ENCODE measurements at places on chromosomes 3 and 15.

- no peak for DNase-seq
These were observed 25.3 kb downstream of the TRAK1 start for GRCh38 chr3:42116466-42116865.

GRCh38 chr3:120450600-120451271 is at the start of gene FSTL1:
TSS of gene FSTL1 (minus strand) at chr3:120450992. CDS start at chr3:120450746, 246 bp downstream.
- DNase-seq: no peak

DNA sequence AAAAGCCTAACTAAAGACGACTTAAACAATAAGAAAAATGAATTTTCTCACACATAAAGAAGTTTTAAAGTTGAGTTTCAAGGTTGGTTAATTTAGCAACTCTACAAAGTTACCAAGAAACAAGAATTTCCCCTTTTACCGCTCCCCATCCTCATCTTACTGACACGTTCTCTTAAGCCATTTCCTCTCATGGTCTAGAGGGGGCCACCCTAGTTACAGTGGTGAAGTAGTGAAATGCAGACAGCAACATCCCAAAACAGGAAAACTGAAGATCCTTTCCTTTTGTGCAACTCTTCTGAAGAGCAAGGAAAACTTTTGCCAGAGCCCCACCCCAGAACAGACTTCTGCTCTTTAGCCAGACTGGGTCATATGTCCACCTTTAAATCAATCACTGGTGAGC is 17.3 kb upstream of the SOX14 start:
- DNase-seq: no peak

DNA sequence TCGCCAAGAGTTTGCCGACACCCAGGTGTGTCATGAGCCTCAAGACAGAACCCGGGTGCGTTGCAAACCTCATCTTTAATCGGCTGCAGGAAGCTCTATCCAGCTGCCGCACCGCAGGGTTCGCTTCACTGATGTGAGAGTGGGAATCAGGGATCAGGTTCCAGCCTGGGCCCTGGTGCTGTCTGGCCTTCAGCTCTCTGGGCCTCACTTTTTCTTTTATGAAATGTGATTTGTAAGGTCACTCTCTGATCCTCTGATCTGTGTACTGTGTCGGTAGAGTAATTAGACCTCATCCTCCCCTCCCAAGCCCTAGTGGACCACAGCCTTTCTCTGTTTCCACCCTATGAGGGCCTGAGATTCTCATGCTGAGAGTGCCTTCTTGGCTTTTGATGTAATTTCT is 202.8 kb upstream of the UBE2E1 start:
- no peak for DNase-seq

GRCh38 chr15:88571153-88571851 is 24.8 kb upstream of the DET1 start:
- DNase-seq: no peak

All from stimulated activated CD8-positive, alpha-beta memory T cell treated with anti-CD3 and anti-CD28 coated beads, Interleukin-2, amount 100 ng/mL, for 1 hour (primary cell).